Activated CD4-positive, alpha-beta T cell treated with anti-CD3 and anti-CD28 coated beads for 24 hours (primary cell): ENCODE measurements at places on chromosomes 11 and 22.

- DNase-seq: no peak
Measured at GRCh38 chr11:71992136-71992730, 6.5 kb upstream of the IL18BP start.

GRCh38 chr22:50625131-50625567, 2.8 kb downstream of the ARSA start:
- DNase-seq: no peak

DNA sequence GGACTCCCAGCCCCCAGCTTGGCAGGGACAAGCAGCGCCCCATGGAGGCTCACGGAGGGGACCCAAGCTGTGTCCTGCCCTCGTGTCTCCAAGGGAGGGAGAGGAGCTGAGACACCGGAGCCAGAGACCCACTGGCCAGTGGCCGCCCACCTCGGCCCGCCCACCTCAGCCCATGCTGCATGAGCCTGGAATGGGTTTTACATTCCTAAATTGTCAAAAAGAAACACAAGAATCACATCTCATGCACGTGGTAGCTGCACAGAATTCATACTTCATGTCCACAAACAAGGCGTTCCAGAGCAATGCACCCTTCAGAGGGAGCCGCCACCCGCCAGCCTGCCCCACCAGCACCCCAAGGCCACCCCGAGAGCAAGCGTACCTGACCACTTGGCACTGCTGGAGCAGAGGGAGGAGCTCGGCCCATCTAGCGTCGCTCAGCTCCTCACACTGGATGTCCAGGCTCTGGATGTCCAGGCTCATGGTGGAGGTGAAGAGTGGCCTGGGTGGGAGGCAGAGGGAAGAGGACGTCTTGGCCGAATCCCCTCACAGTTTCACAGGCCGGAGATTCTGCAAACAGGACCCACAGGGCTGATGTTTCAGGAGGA, 5.3 kb downstream of the RNH1 start:
- no peak for DNase-seq

DNA sequence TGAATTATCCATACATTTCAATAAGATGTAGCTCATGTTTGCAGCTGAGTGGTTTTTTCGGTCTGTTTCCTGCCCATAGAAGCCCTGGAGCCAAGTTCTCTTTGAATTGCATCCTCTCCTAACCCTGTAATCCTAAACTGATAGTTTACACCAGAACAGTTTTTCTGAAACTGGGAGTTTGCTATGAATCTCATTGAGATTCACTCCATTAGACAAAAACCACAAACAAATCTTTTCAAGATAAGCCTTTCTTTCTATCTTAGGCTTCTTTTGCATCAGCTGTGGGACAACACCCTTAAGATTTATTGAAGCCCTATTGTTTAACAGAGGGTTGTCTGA, 324.8 kb downstream of the DYNC2H1 start:
- DNase-seq: no peak

- no peak for DNase-seq
Measured at GRCh38 chr22:17102297-17102667, 17.5 kb downstream of the IL17RA start.

DNA sequence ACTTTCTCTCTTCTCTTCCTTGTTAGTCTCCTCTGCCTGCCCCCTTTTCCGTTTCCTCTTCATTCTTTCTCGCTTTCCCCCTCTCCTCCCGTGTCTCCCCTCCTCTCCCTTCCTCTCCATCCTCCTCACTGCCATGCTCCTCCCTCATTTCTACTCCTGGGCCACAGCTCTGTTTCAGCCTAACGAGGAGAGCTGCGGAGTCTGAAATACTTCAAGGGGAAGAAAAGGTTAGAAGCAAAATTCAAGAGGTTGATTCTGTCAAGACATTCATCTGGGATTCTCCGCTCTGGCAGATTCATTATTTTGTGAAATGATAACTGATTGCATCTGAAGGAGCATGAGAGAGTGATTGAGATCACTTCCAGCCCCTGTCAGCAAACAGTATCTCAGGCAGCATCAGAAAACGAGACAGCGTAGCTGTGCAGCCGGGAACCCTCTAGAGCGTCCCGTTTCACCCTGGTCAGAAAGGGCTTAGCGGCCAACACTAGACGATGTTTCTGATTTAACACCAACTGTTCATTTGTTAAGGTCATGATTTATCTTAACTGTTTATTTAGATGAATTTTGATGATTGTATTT, 279.3 kb upstream of the B3GAT1 start:
- no peak for DNase-seq

- DNase-seq: no peak
Measured at GRCh38 chr11:129637473-129637872, 178.2 kb upstream of the TMEM45B start.

- DNase-seq: peak; percentile 31
Measured at GRCh38 chr22:42202669-42203068, 67.8 kb downstream of the TCF20 start.

DNA sequence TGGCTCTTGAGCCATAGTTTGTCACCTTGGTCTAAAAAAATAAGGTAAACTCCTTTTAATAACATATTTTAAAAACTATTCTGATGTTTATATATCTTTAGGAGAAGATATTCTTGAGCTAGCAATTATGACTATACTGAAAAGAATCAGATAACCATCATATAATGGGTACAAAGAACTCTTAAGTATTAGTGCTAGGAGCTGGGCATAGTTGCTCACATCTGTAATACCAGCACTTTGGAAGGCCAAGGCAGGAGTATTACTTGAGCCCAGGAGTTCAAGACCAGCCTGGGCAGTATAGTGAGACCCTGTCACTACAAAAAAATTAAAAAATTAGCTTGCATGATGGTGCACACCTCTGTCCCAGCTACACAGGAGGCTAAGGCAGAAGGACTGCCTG, 54.0 kb upstream of the B3GNT6 start:
- no peak for DNase-seq

DNA sequence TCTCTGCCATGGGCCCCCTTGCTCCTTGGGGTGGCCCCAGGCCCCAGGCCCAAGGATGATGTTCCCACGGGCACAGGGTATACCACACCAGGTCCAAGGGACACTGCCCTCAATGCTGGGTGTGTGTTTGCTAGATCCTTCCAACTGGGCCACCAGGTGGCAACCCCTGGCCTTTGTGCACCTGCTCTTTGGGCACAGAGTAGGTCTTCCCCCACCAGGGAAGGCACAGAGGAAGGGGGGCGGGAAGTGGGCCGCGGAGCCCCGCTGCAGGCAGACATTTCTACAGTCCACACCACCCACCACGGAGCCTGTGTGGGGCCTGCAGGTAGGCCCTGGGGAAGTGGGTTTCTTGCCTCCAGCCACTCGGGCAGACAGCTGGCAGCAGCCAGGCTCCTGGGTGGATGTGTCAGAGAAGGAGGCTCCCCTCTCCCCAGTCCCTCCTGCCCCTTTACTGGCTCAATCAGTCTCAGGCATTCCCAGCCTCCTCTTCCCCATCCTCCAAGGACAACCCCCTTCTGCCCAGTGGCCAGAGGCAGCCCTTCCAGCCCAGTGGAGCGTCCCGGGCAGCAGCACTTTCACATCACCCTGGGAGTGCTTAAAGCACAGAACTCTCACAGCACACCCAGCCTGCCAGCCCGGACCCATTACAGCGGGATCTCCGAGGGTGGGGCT, 21.6 kb downstream of the MAFF start:
- DNase-seq: no peak

- no peak for DNase-seq
Measured at GRCh38 chr11:106288057-106288456, 210.6 kb downstream of the AASDHPPT start.

DNA sequence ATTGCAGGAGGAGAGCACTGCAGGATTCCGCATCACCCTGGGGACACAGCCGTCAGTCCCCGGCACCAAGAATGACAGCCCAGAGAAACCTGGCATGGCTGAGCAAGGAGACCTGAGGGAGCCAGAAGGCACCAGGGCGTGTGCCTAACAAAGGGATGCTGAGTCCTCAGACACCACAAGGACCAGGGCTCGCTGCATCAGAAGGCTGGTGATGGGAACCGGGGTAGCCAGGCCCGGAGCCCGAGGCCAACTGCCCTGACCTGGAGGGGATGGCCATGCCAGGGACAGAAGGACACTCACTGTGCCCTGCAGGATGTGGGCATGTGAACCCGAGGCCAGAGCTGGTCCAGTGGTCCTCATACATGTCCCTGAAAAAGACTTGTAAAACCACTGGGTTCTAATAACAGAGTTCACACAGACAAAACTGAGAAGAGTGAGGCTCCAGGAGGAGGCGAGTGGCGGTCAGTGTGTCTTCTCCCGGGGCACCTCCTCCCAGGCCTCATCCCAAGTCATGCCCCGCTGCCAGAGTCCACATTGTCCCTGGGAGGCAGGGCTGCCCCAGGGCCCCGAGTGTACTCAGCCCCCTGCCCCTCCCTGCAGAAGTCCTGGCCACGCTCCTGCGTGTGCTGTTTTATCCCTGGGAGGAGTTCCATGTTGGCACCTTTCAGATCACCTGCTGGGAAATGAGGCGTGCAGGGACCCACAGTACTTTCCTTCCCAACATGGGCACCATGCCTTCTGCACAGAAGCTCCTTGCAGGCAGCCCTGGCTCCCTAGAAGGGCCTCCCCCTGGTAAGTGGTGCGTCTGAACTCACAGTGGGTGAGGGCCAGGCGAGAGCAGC, 42.5 kb downstream of the TBX1 start:
- DNase-seq: no peak

DNA sequence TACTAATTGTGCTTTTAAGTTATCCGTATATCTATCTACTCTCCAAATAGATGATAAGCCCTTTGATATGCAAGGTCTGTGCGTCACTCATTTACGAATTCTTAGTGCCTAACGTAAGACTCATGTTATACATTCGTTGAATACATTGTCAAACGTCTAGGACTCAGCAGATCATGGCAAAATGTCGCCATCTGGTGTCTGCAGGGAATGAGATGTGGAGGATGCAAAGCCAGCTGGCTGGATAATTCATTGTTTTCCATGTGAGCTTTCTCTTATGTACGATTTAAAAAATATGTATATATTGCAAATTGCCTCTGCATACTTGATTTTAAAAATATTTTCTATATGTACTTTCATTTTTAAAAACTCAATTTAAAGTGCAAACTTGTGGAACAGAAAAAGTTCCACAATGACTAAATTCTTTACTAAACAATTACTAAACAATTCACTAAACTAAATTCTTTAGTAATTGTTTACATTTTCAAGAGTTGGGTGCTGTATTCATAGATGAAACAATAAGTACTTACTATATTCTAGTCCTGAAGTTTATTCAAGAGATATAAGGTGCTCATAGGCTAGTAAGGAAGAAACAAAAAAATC, 33.8 kb downstream of the ZNF202 start:
- peak; percentile 41 for DNase-seq

GRCh38 chr11:69203381-69203780, 47.6 kb downstream of the SMIM38 start:
- DNase-seq: no peak

GRCh38 chr22:25566186-25566897, 1.9 kb downstream of the GRK3 start:
- no peak for DNase-seq

- no peak for DNase-seq
Measured at GRCh38 chr11:113484223-113484622, 9.0 kb upstream of the DRD2 start.

GRCh38 chr11:11816511-11817314, 25.1 kb upstream of the USP47 start:
- no peak for DNase-seq

DNA sequence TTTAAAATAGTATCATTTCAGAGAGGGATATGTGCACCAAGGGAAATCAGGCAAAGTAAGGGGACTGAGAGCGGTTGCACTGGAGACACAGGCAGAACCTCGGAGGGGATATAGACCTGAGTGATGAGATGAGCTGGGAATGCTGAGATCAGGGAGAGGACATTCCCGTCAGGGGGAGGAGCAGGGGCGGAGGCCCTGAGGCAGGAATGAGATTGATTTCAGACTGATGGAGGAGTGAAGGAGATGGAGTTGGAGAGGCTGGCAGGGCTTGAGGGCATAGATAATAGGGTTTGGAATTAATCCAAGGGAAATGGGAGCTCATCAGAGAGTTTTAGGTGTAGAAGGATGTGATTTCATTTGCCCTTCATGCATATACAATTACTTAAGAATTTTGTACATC, 13.2 kb downstream of the CD6 start:
- DNase-seq: no peak
